ENCODE measurements at places on chromosomes 13 and 19. TPM values are rescaled to one million over a fixed set of nuclear protein-coding genes. Genes with fewer than 3 reads are reported as not detected.

The LIN7B gene
- total RNA-seq, result 23.8 TPM

The CYP2A6 gene
- 2.0 TPM for total RNA-seq

GRCh38 chr19:32174386-32175113, 170.9 kb upstream of the ZNF507 start:
- H3K27ac ChIP-seq, result no peak overlapping the region
- H3K4me1 ChIP-seq, result no peaks in the 10 kb centered on the region
- peak; percentile 40 for DNase-seq
- no peak overlapping the region for H3K4me3 ChIP-seq

DNA sequence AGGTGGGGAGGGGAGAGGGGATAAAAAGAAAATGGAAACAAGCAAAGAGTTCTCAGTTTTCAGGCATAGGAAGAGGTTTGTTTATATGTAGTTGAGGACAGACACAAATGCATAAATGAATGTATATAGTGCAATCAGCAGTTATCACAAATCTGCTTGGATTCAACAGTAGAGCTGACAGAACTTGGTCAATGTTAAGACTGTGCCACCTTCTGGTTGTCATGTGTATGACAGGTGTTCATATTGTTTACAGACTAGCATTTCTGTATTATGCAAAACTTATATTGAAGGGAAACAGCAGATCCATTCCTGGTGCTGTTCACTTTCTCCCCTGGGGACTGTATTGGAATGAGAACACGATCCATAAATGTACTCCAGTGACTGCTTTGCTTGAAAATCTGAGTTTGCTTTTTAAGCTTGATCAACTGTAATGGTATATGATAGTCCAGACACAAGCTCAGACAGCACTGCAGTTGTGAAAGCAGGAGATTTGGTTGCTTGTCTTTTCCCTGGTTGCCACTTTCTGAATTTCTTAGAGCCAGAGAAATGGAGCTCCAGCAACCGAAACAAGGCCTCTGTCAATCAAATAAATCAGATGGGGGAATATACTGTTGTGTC, 319.5 kb upstream of the OBI1 start:
- H3K27ac ChIP-seq, result no peak overlapping the region
- no peak for DNase-seq
- no peaks in the 10 kb centered on the region for H3K36me3 ChIP-seq
- no peak overlapping the region for H3K4me3 ChIP-seq
- H3K4me1 ChIP-seq, result no peaks in the 10 kb centered on the region

DNA sequence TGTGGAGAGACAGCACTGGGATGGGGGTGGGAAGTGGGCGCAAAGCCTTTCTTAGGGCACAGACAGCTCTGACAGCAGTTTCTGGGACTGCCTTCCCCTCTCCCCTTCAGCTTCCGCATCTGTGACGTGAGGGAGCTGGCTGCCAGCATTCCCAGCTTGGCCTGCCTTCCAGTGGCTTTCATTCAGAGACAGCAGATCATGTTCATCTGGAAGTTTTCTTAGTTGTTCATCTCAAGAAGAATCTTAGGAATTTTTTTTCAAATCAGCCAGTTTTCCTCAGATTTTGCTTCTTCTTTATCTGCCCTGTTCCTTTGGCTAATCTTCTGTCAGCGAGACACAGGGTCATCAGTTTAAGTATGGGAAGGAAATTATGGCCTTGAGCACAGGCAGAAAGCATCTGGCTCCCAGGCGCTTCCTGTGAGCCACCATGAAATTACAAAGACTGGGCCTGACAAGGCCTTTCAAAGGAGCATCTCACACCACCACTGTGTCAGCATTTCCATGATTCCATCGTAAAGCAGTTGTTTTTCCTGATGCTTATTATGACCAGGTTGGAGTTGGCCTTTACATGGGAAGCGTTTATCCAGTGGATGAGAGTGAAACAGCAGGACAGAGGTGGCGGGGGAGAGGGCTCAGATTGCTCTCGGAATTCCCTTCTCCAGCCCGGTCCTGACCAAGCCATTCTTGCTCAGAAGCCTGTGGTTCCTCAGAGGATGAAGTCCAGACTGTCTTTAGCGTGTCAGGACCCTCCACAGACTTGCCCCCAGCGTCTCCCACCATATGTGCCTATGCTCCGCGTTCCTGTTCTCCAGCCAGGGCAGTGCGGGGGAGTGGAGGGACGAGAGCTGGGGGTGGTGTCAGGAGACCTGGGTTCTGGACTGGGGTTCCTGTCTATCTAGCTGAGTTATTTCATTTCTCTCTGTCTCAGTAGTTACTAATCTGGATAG, 43.6 kb downstream of the ARHGAP35 start:
- peaks cover 82% of the 10 kb centered on the region for H3K4me1 ChIP-seq
- no peak for DNase-seq
- peak overlapping the region; percentile 45 for H3K27ac ChIP-seq
- H3K4me3 ChIP-seq, result no peak overlapping the region

The RFXAP gene
- total RNA-seq, result 7.4 TPM

- no peaks in the 10 kb centered on the region for H3K36me3 ChIP-seq
- H3K27me3 ChIP-seq, result no peaks in the 10 kb centered on the region
- peak; percentile 87 for DNase-seq
- peak overlapping the region; percentile 79 for H3K27ac ChIP-seq
- H3K4me1 ChIP-seq, result peaks cover 24% of the 10 kb centered on the region
Measured at GRCh38 chr13:113151745-113152690, 6.4 kb upstream of the PROZ start.

DNA sequence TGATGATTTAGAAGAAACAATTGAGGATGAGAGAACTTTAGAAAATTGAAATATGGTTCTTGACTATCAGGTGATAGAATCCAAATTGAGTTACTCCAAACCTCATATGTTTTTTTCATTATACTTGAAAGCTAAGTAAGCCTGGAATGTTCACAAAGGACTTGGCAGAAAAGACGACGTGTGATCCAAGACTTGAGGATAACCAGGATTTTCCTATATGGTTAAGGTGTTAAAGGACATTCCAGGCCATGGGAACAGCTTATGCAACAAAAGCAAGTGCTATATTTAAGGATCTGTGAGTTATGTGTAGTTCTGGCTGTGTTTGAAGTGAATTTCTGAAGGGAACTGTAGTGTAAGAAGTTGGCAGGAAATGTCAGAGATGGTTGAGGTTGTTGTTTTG, 52.5 kb downstream of the SLITRK1 start:
- H3K27ac ChIP-seq, result no peak overlapping the region
- H3K27me3 ChIP-seq, result no peaks in the 10 kb centered on the region
- no peaks in the 10 kb centered on the region for H3K36me3 ChIP-seq
- DNase-seq, result no peak
- no peak overlapping the region for H3K4me3 ChIP-seq
- no peaks in the 10 kb centered on the region for H3K4me1 ChIP-seq

DNA sequence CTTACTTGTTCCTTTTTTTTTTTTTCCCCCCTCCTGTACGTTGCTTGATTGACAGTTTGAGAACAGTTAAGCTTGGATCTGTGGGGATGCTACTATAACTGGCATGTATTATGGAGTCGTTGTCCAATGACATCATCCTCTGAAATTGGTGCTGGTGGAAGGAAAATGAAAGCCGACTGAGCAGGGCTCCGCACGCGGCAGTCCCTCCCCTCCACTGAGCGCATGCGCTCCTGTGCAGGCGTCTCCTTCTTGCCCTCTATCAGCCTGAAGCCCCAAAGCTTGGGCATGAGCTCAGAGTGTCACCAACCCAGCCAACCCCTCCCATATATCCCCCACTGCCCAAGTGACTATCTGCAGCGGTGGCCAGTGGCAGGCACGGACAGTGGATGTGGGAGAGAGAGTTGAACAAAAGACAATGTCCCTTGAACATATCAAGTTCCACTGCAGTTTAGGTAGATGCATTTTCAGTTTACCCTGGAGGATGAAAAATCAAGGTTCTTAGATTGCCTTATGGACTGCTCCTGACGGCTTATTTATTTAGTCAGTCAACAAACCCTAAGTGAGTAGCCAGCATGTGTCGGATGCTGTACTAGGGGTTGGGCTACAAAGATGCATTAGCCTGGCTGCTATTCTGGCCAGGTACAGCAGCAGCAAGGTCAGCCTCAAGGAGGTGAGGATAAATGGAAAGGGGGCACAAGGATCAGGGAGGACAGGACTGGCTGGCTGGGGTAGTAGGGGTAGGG, 20.8 kb downstream of the MBNL2 start:
- H3K4me1 ChIP-seq, result peaks cover 77% of the 10 kb centered on the region
- H3K4me3 ChIP-seq, result no peak overlapping the region
- DNase-seq, result no peak
- no peaks in the 10 kb centered on the region for H3K27me3 ChIP-seq
- H3K36me3 ChIP-seq, result no peaks in the 10 kb centered on the region
- peak overlapping the region; percentile 72 for H3K27ac ChIP-seq

GRCh38 chr19:43504426-43505185, at the start of gene PHLDB3:
TSS of gene PHLDB3 (minus strand) at chr19:43504746. CDS start at chr19:43504118, 628 bp downstream.
- no peaks in the 10 kb centered on the region for H3K27me3 ChIP-seq
- peaks cover 9% of the 10 kb centered on the region for H3K36me3 ChIP-seq
- peak within 1 kb of the TSS; percentile 81 for H3K4me3 ChIP-seq
- peaks cover 34% of the 10 kb centered on the region for H3K4me1 ChIP-seq

DNA sequence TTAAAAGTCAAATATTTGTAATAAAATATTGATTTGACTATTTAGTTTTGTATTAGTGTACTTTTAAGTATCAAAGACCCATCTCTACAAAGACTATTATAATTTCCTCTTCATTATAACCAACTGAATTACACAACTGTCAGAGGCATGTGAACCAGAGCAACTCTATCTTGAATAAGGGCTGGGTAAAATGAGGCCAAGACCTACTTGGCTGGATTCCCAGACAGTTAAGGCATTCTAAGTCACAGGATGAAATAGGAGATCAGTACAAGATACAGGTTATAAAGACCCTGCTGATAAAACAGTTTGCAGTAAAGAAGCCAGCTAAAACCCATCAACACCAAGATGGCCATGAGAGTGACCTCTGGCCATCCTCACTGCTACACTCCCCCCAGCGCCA, 36.2 kb upstream of the ATP12A start:
- H3K36me3 ChIP-seq, result no peaks in the 10 kb centered on the region
- no peak overlapping the region for H3K27ac ChIP-seq
- H3K4me1 ChIP-seq, result no peaks in the 10 kb centered on the region
- no peak for DNase-seq
- no peaks in the 10 kb centered on the region for H3K27me3 ChIP-seq

DNA sequence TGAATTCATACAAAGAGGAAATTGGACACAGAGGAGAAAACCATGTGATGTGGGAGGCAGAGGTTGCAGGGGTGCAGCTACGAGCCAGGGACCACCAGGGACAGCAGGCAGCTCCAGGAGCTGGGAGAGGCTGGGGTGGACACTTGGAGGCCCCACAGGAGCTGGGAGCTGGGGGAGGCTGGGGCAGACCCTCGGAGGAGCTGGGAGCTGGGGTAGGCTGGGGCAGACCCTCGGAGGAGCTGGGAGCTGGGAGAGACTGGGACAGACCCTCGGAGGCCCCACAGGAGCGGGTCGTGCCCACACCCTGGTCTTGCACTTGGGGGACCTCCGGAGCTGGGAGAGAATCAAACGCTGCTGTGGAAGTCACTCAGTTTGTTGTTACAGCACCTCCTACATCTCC, 141.7 kb downstream of the SOX1 start:
- H3K4me3 ChIP-seq, result no peak overlapping the region
- H3K27ac ChIP-seq, result no peak overlapping the region
- H3K4me1 ChIP-seq, result no peaks in the 10 kb centered on the region
- H3K27me3 ChIP-seq, result no peaks in the 10 kb centered on the region

DNA sequence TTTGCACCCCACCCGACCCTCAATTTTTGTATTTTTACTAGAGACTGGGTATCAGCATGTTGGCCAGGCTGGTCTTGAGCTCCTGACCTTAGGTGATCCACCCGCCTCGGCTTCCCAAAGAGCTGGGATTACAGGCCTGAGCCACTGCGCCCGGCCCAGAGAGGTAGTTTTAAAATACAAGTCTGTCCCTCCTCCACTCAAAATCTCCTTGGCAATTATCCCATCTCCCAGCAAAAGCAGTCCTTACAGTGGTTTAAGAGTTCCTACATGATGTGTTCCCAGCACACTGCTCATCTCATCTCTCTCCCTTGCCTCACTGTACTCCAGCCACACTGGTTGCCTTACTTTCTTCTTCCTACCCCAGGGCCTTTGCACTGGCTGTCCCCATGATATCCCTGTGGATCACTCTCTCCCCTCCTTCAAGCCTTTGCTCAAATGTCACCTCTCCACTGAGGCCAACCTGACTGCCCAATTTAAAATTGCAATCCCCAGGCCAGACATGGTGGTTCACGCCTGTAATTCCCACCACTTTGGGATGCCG, 24.3 kb downstream of the LRFN3 start:
- no peak overlapping the region for H3K27ac ChIP-seq
- H3K4me3 ChIP-seq, result no peak overlapping the region
- no peaks in the 10 kb centered on the region for H3K36me3 ChIP-seq

DNA sequence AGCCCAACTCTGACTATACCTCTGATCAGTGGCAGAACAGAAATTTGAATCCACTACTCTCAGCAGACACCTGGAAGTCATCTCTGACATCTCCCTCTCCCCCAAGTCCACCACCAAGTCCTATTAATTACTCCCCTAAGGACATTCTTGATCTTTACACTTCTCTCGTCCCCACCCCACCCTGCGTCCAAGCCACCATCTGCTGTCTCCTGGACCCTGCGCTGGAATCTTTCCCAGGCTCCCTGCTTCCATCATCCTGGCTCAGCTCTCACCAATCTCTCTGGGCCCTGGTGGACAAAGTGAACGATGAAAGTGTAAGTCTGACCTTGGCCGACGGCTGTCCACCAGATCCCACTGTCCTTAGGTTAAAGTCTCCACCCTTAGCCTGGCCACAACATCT, 145.6 kb upstream of the GJB6 start:
- no peaks in the 10 kb centered on the region for H3K4me1 ChIP-seq
- no peak overlapping the region for H3K27ac ChIP-seq
- H3K4me3 ChIP-seq, result no peak overlapping the region

- H3K4me1 ChIP-seq, result peaks cover 59% of the 10 kb centered on the region
- no peaks in the 10 kb centered on the region for H3K36me3 ChIP-seq
- no peak for DNase-seq
- no peaks in the 10 kb centered on the region for H3K27me3 ChIP-seq
- H3K27ac ChIP-seq, result peak overlapping the region; percentile 93
Measured at GRCh38 chr13:28657784-28658538, 969 bp upstream of the POMP start.

DNA sequence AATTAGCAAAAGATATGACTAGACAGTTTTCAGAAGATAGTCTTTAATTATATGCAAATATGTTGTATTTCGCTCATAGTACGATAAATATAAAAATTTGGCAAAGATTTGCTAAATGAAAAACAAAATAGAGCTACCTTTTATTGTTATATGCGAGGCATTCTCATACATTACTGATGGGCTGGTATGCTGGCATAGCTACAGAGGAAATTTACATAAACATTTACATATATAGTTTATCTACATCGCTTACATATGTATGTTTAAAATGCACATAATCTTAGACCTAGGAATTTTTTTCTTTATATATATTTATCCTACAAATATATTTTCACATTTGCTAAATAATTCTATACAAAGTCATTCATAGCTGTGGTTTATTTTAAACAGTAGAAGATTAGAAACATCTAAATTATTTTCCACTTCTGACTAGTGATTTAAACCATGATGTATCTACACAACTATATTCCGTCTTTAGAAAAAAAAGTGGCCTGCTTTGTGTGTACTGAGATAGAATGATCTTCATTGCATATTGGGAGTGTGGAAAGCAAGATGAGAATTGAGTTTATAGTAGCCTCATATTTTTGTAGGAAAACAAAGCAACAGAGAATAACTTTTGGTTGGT, 1345.0 kb upstream of the SLC10A2 start:
- no peaks in the 10 kb centered on the region for H3K4me1 ChIP-seq
- H3K4me3 ChIP-seq, result no peak overlapping the region
- H3K36me3 ChIP-seq, result no peaks in the 10 kb centered on the region
- H3K27ac ChIP-seq, result no peak overlapping the region
- H3K27me3 ChIP-seq, result no peaks in the 10 kb centered on the region

GRCh38 chr13:28631801-28632200, 27.1 kb upstream of the POMP start:
- H3K36me3 ChIP-seq, result no peaks in the 10 kb centered on the region
- no peak overlapping the region for H3K4me3 ChIP-seq
- no peak overlapping the region for H3K27ac ChIP-seq
- H3K27me3 ChIP-seq, result no peaks in the 10 kb centered on the region
- DNase-seq, result no peak

The PSG1 gene
- not detected for total RNA-seq

The ZFP36 gene
- total RNA-seq, result 631 TPM

The ZNF100 gene
- total RNA-seq, result 5.4 TPM
